Effector memory CD8-positive, alpha-beta T cell (primary cell): ENCODE measurements at places on chromosomes 1 and 21.

DNA sequence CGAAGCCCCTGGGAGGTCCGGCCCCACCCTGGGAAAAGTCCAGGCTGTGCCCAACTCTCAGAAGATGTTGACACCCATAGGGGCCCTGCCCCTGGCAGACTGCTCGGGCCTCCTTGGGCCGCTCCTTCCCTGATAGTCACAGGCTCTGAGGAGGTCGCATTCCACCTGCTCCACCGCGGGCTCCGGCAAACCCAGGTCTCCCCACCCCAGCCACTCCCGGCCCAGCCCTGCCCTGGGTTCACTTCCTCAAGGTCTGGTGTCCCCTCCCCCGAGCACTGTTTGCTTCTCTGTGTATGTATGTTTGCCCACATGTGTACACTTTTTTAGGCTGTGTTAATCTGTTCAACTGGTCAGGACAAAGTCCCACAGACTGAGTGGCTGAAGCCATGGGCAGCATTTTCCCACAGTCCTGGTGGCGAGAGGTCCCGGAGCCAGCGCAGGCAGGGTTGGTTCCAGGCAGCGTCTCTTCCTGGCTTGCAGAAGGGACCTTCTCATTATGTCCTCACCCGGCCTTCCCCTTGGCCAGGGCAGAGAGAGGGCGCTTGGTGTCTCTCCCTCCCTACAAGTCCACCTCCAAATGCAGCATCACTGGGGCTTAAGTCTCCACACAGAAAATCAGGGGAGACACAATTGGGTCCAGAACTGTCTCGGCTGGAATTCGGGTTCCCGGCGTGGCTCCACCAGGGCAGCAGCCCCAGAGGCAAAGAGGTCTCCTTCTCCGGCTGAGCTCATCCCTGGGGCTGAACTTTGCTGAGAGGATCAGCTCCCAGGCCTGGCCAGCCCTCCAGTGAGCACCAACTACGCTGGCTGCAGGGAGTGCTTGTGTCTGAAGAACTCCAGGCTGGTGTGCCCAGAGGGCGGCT is 10.5 kb upstream of the PRXL2B start:
- no peak for DNase-seq

DNA sequence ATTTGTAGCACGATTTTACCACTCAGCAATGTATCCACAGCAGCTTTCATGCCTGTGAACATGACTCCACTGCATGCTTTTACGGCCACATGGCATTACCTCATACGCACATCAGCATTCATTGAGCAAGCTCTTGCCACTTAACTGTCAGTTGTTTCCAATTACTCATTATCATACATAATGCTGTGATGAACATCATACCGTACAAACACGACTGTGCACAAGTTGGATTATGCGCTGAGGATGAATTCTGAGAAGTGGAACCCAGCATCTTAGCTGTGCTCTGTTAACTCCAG is 9.6 kb downstream of the UMODL1 start:
- no peak for DNase-seq

DNA sequence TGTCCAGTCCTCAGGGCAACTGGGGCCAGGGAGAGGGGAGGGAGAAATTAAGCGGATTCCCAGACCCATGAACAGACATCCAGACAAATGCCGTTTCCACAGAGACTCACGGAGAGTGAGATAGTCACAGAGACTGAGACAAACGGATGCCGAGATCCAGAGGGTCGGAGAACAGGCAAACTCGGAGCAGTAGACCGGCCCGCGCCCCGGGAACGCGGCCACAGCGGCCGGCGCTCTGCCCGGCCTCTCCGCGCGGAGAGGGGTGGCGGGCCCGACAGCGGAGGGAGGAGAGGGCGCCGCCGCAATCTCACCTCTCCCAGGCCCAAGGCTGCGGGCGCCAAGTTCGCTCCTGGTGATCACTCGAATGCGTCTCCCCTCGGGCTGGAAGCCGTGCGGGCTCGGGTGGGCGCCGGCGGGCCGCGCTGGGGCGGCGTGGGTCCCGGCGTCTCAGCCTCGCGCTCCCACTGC is 831 bp upstream of the FOXD2 start:
- DNase-seq = peak; percentile 11

GRCh38 chr1:3707298-3707938 is 44.8 kb upstream of the CCDC27 start:
- no peak for DNase-seq

DNA sequence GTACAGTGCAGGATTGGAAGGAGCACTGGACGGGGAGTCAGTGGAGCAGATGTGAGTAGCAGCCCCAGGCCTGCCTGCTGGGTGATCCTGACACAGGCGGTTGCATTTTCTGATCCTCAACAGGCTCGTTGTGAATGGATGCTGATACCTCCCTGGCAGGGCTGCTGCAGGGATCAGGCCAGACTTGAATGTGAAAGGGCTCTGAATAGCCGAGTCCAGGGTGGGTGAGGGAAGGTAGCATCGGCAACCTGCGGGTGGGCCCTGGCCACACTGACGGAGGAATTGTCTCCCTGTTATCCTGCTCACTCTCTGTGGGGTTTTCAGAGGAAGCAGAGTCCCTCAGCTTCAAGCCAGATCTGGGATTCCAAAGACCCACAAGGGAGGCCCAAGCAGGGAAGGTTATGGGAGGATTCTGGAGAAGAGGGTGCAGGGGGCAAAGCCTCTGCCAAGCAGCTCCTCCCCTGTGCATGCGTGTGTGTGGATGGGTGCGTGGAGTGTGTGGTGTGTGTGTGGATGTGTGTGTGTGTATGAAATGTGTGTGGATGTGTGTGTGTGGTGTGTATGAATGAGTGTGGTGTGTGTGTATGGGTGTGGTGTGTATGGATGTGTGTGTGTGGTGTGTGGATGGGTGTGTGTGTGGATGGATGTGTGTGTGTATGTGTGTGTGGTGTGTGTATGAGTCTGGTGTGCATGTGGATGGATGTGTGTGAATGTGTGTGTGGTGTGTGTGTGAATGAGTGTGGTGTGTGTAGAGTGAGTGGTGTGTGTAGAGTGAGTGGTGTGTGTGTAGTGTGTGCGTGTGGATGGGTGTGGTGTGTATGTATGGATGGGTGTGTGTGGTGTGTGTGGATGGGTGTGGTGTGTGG is 100.3 kb downstream of the UBIAD1 start:
- no peak for DNase-seq

GRCh38 chr1:216702170-216702569 is 21.1 kb downstream of the ESRRG start:
- no peak for DNase-seq

DNA sequence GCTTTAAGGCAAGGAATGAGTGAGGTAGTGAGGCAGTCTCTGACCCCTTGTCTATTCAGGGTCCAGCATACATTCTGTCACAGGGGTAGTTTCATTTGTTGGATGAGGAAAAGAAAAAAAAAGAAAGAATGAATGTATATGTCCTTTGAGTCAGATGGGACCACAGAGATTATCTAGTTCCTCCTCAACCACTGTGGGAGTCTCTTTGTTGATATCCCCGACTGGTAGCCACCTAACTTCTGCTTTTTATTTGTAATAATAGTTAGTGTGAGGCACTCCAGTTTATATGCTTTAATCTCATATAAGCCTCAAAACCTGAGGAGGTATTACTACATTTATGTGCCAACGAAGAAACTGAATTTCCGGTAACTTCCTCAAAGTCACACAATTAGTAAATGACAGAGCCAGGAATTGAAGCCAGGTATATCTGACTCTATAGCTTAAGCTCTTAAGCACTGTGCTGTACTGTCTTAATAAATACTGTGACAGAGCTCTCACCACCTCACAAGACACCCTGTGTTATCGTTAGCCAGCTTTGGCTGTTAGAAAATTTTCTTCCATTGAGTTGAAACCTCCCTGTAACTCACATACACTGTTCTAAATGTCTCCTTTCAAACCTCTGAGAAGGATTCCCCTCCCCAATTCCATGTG is 82.2 kb downstream of the MDM4 start:
- DNase-seq = no peak

- no peak for DNase-seq
Measured at GRCh38 chr1:197526736-197527371, 248.4 kb downstream of the DENND1B start.
